ENCODE measurements at places on chromosomes 12 and 14. TPM values are rescaled to one million over a fixed set of nuclear protein-coding genes. Genes with fewer than 3 reads are reported as not detected.

Gene PCED1B
- 49.9 TPM for total RNA-seq

Gene FAIM2
- 0.05 TPM for total RNA-seq

Gene GPR137C
- total RNA-seq, result 0.27 TPM

Gene CCNK
- 80.4 TPM for total RNA-seq

Gene DDX23
- 124 TPM for total RNA-seq

Gene SYNDIG1L
- not detected for total RNA-seq

GRCh38 chr12:102816816-102817434, 100.1 kb downstream of the PAH start:
- H3K36me3 ChIP-seq, result no peaks in the 10 kb centered on the region
- no peaks in the 10 kb centered on the region for H3K4me1 ChIP-seq
- no peak overlapping the region for H3K4me3 ChIP-seq
- no peak overlapping the region for H3K27ac ChIP-seq
- DNase-seq, result no peak

DNA sequence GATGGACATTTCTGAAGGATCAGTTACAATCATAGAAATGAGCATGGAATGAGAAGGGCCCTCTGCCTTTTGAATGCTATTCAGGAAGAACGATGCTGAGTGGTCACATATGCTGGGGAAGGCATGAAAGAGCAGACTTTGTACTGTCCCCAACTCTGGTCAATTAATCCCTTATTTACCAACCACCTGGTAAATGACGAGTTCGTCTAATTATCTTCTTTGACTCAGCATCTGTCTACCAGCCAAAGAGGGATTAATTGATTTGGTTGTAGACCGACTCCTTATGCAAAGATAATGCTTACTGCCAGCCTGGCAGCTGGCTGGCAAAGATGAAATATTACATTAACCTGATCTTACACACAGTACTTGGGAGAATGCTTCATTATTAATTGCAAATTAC, 152.2 kb downstream of the CHST11 start:
- H3K4me1 ChIP-seq, result peaks cover 40% of the 10 kb centered on the region
- H3K4me3 ChIP-seq, result no peak overlapping the region
- DNase-seq, result no peak
- H3K27ac ChIP-seq, result no peak overlapping the region
- peaks cover 40% of the 10 kb centered on the region for H3K36me3 ChIP-seq

DNA sequence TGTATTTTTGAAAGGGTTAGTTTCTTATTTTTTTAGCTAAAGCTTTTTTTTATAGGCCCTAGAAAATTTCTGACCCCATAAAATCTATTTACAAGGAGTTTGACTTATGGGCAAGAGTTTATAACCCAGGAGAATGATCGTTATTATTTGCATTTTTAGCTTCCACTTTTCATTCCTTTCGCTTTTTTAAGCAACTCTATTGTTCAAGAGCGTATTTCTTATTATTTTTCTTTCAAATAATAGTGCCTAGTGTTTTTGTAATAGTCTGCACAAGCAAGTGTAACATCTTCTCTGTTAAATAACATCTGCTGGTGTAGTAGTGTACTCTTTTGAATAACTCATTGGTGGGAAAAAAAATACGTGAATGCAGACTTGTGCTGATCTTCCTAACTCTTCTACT, 216.3 kb downstream of the ERC1 start:
- no peaks in the 10 kb centered on the region for H3K27me3 ChIP-seq
- H3K4me1 ChIP-seq, result peaks cover 17% of the 10 kb centered on the region
- no peak overlapping the region for H3K4me3 ChIP-seq
- no peak for DNase-seq

GRCh38 chr14:56474419-56475022, 105.1 kb upstream of the TMEM260 start:
- no peaks in the 10 kb centered on the region for H3K4me1 ChIP-seq
- H3K27me3 ChIP-seq, result peaks cover 15% of the 10 kb centered on the region
- H3K27ac ChIP-seq, result no peak overlapping the region
- DNase-seq, result no peak
- H3K4me3 ChIP-seq, result no peak overlapping the region

DNA sequence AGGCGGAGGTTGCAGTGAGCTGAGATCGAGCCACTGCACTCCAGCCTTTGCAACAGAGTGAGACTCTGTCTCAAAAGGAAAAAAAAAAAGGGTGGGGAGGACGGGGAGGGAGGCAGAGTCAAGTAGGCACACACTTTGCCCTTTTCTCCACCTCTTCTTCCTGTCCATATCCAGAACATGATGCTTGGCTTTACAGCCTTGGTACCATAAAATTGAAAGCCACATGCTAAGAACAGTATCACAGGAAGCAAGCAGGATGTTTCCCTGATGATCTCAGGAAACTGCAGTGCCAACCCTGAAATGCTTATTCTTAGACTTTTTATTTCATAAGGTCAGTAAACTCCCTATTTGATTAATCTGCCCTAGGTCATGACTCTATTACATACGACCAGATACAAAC, 32.5 kb upstream of the YAF2 start:
- no peak overlapping the region for H3K27ac ChIP-seq
- DNase-seq, result no peak
- H3K27me3 ChIP-seq, result peaks cover 2% of the 10 kb centered on the region
- peaks cover 6% of the 10 kb centered on the region for H3K4me1 ChIP-seq
- no peak overlapping the region for H3K4me3 ChIP-seq

DNA sequence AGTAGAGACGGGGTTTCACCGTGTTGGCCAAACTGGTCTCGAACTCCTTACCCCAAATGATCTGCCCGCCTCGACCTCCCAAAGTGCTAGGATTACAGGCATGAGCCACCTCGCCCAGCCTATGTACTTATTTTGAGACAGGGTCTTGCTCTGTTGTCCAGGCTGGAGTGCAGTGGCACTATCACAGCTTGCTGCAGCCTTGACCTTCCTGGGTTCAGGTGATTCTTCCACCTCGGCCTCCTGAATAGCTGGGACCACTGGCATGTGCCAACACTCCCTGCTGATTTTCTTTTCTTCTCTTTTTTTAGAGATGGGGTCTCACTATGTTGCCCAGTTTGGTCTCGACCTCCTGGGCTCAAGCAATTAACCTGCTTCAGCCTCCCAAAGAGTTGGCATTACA, 14.0 kb upstream of the HNF1A start:
- H3K27ac ChIP-seq, result no peak overlapping the region
- no peaks in the 10 kb centered on the region for H3K27me3 ChIP-seq
- no peaks in the 10 kb centered on the region for H3K36me3 ChIP-seq

DNA sequence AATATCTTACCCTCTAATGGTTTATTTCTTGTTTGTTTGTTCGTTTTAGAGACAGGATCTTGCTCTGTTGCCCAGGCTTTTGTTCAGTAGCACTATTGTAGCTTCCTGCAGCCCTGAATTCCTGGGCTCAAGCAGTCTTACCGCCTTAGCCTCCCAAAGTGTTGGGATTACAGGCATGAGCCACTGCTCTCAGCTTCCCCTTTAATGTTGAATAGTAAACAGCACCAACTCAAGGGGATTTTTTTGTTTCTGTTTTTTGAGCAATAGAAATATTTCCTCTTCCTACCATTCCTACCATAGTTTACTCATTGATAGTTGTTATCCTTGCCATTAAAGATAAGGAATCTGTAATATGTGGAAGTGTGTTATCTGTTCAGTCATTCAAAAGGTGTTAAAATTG, 10.7 kb downstream of the ARID4A start:
- no peak for DNase-seq
- H3K27ac ChIP-seq, result no peak overlapping the region
- no peak overlapping the region for H3K4me3 ChIP-seq
- H3K27me3 ChIP-seq, result no peaks in the 10 kb centered on the region
- H3K4me1 ChIP-seq, result peaks cover 2% of the 10 kb centered on the region

GRCh38 chr12:66409195-66409871, 107.0 kb downstream of the HELB start:
- no peak overlapping the region for H3K27ac ChIP-seq
- H3K36me3 ChIP-seq, result no peaks in the 10 kb centered on the region
- no peak overlapping the region for H3K4me3 ChIP-seq

DNA sequence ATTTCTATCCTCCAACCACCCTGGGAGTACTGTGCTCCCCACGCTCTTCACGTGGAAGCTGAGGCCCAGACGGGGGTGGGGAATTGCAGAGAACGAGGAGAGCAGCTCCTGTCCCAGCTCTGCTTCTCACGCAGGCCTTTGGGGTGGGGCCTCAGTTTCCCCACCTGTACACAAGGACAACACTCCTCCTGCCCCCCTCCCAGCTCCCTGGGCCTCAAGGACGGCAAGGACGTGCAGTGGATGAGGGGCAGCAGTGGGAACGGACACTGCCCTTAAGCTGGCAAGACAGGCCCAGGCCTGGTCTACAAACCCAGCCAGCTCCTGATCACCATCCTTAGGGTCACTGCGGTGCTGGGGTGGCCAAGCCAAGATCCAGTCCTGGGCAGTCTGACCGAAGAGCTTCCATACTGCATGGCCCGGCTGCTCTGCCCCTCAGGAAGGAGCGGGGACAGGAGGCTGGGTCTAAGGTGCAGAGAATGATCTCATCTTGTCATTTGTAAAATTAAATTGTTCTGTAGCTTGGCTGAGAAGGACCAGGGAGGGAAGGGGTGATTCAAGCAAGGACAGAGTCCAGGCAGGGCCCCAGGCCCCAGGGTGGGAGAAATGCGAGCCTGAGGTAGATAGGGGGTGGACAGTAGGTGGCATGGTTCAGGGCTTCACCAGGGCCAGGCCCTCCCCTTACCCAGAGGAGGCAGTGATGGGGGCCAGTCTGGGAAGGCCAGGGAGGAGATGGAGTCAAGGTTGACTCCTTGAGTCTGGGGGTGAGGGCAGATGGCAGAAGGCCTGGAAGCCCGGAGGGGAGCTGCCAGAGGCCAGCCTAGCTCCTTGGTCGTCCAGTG, 1.3 kb upstream of the CLBA1 start:
- no peak for DNase-seq
- no peaks in the 10 kb centered on the region for H3K36me3 ChIP-seq
- peak overlapping the region; percentile 49 for H3K27ac ChIP-seq
- peak overlapping the region; percentile 59 for H3K4me3 ChIP-seq

GRCh38 chr14:57526942-57527341, 33.3 kb upstream of the CCDC198 start:
- H3K27ac ChIP-seq, result no peak overlapping the region
- H3K27me3 ChIP-seq, result no peaks in the 10 kb centered on the region
- no peaks in the 10 kb centered on the region for H3K36me3 ChIP-seq
- H3K4me1 ChIP-seq, result no peaks in the 10 kb centered on the region
- H3K4me3 ChIP-seq, result no peak overlapping the region
- DNase-seq, result no peak

DNA sequence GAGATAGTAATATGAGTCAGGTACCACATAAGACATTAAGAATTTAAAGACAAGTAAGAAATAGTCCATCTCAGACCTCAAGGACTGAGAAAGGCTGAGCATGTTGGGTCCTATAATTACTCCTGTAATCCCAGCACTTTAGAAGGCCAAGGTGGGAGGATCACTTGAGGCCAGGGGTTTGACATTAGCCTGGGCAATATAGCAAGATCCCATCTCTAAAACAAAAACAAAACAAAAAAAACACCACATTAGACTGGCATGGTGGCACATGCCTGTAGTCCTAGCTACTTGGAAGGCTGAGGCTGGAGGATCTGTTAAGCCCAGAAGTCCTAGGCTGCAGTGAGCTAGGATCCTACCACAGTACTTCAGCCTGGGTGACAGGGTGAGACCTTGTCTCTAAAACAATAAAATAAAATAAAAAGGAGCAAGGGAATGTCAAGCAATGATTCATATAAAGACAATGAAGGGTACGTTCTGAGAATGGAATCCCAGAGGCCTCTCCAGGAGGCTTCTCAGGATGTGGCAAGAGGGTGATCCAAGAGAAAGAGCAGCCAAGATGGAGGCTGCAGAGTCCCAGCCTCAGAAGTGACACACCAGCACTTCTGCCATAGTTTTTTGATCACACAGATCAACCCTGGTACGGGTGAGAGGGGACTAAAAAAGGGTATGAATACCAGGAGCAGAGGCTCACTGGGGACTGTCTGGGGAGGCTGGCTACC, 206.4 kb downstream of the CRADD start:
- H3K36me3 ChIP-seq, result peaks cover 7% of the 10 kb centered on the region
- no peak overlapping the region for H3K4me3 ChIP-seq
- peaks cover 37% of the 10 kb centered on the region for H3K4me1 ChIP-seq
- DNase-seq, result no peak
- H3K27me3 ChIP-seq, result no peaks in the 10 kb centered on the region

GRCh38 chr12:115521771-115522409, 755.6 kb downstream of the MED13L start:
- no peak overlapping the region for H3K4me3 ChIP-seq
- no peak overlapping the region for H3K27ac ChIP-seq
- no peaks in the 10 kb centered on the region for H3K4me1 ChIP-seq
- H3K27me3 ChIP-seq, result no peaks in the 10 kb centered on the region
- H3K36me3 ChIP-seq, result no peaks in the 10 kb centered on the region
- DNase-seq, result no peak

- no peak for DNase-seq
- H3K4me3 ChIP-seq, result no peak overlapping the region
- peaks cover 20% of the 10 kb centered on the region for H3K36me3 ChIP-seq
- H3K27ac ChIP-seq, result no peak overlapping the region
- H3K4me1 ChIP-seq, result peaks cover 2% of the 10 kb centered on the region
These were observed 56.3 kb downstream of the SLC8B1 start for GRCh38 chr12:113278633-113279032.

GRCh38 chr12:63036216-63036973, 101.4 kb upstream of the PPM1H start:
- no peak for DNase-seq
- peaks cover 1% of the 10 kb centered on the region for H3K27me3 ChIP-seq
- no peaks in the 10 kb centered on the region for H3K4me1 ChIP-seq
- no peak overlapping the region for H3K4me3 ChIP-seq
- no peaks in the 10 kb centered on the region for H3K36me3 ChIP-seq

DNA sequence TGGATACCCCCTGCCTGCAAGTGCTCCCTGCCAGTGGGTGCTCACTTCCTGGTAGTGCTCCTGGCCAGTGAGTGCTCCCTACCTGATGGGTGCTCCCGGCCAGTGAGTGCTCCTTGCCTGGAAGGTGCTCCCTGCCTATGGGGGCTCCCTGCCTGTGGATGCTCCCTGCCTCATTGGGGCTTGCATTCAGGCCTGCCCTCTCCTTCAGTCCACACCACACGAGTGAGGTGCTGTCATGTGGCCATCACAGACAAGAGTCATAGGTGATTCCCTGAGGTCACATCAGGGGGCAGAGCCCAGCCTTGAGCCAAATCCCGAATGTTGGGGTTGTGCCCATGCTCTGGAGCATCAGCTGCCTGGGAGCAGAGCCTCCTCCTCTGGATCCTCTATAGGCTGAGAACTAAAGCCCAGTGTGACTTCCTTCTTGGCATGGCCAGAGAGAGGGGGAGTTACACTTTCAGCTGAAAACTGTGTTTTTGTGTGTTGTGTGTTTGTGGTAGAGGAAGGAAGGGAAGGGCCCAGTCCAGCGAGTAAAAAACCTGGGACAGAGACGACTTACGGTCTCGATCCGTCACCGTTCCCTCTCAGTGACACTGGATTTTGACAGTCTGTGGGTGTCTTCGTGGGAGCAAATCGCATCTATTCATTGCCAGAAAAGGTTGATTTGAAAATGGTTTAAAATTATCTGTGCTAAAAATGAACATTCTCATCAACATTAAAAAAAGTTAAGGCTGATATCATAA, 136.0 kb downstream of the ADGRD1 start:
- no peak overlapping the region for H3K4me3 ChIP-seq
- H3K27me3 ChIP-seq, result no peaks in the 10 kb centered on the region
- no peak overlapping the region for H3K27ac ChIP-seq
- peaks cover 24% of the 10 kb centered on the region for H3K4me1 ChIP-seq

Data from activated T-helper 2 cell treated with anti-CD3 and anti-CD28 coated beads, Interferon-gamma antibody, Interleukin-2, Interleukin-4, amounts not matched to agents 10 μg/mL and 5 μg/mL and 100 μg/mL, durations not matched to agents 14 hours and 24 hours and 36 hours (primary cell).